ENCODE measurements at places on chromosomes 5 and 9. TPM values are rescaled to one million over a fixed set of nuclear protein-coding genes. Genes with fewer than 3 reads are reported as not detected.

GRCh38 chr5:178423901-178424809 lies 166.0 kb downstream of the COL23A1 start:
- no peak for DNase-seq

GRCh38 chr9:79667817-79668436 lies 96.2 kb downstream of the TLE4 start:
- DNase-seq: no peak

- no peak for DNase-seq
These were observed 485.3 kb upstream of the DMAC1 start for GRCh38 chr9:8284884-8285283.

- DNase-seq: no peak
These were observed 550.4 kb downstream of the EBF1 start for GRCh38 chr5:158549311-158549710.

DNA sequence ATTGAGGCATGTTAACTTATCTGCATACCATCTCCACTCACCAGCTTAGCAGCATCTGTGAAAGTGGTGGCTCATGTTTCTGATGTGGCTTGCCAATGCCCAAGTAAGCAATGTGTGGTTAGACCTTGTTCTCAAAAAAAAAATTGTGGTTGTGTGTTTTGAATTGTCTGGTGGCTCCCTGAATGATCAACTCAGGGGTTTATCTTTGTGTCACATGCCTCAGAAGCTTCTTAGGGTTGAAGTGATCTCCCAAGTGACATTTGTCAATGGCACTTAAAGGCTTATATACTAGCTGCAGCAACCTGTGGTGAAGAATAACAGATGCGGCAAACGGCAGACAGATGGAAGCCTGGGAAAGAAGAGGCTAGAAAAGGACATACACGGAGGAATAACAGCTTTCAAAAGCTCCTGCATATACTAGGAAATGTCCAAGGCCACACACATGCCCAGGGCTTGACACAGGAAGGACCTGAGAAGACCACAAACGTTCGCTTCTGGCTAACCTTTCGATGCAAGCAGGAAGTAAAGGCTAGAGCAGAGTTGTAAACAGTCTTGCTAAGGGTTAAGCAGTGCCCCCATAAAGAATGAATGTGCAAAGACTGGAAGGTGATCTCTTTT lies 42.2 kb upstream of the FSD1L start:
- peak; percentile 49 for DNase-seq

Gene ZNF354C
- 8.4 TPM for total RNA-seq

DNA sequence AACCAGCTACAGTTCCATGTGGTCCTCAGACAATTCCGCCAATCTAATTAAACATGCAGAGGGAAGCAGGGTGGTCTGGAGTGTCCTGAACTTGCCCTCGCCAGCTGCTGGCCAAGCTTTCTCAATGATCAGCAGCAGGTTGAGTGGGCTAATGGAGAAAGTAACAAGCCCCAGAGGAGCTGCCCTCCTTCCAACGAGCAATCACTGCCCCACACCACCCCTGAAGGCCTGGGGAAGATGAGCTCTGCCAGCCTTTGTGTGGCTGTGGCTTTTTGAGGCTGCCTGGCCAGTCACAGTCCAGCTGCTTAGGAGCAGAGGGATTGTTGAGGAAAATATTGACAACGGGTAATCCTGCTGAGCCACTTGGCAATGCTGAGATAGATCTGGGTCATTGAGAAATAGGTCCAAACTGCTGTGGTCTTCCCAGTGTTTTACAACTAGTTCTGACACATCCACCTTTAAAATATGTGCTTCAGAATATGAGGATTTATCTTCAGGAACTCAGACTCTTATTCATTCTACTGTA lies 107.3 kb downstream of the CD180 start:
- no peak for DNase-seq

DNA sequence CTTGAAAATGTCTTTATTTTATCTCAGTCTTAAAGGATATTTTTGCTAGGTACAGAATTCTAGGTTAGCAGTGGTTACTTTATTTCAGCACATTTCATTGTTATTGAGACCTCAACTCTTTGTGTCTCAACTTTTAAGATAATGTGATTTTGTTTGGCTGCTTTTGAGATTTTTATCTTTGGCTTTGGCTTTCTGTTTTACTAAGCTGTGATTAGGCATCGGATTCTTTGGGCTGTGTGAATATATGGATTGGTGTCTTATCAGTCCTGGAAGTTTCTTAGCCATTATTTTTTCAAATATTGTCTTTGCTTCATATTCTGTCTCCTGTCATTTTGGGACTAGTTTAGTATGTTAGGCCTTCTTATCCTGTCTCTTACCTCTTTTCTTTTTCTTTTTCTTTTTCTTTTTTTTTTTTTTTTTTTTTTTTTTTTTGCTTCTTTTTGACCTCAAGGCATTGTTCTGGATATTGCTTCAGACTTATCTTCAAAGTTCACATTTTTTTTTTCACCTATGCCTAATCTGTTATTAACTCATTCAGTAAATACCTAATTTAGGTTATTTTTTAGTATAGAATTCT lies 20.1 kb upstream of the APC start:
- DNase-seq: no peak

Gene SLC27A4
- 9.4 TPM for total RNA-seq

- no peak for DNase-seq
These were observed 2.6 kb downstream of the PDLIM4 start for GRCh38 chr5:132260051-132260450.

- DNase-seq: no peak
These were observed 212.1 kb downstream of the IZUMO3 start for GRCh38 chr9:24333629-24334028.

GRCh38 chr5:42992088-42992879 lies 47.8 kb downstream of the ANXA2R start:
- DNase-seq: peak; percentile 84

- DNase-seq: no peak
These were observed 20.9 kb downstream of the MORN5 start for GRCh38 chr9:122180633-122181032.

GRCh38 chr9:1429297-1429696 lies 379.1 kb downstream of the DMRT2 start:
- DNase-seq: no peak

DNA sequence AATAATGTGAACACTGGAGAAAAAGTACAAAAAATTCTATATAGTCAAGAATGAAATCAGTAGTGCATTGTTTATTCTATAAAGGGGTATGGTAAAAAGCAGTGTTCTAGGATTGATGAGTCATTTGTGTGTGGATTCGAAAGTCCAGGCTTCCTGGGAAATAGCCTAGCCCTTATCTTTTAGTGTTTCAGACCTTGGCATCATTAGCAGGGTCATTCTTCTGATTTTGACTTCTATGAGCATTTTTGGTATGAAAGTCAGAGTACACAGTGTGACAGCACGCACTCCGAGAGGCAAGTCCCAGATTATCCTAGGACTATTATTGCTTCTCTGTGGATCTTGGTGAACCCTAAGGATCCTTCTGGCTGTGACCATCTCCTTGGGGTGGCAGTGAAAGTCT lies 16.9 kb downstream of the PCSK5 start:
- no peak for DNase-seq

DNA sequence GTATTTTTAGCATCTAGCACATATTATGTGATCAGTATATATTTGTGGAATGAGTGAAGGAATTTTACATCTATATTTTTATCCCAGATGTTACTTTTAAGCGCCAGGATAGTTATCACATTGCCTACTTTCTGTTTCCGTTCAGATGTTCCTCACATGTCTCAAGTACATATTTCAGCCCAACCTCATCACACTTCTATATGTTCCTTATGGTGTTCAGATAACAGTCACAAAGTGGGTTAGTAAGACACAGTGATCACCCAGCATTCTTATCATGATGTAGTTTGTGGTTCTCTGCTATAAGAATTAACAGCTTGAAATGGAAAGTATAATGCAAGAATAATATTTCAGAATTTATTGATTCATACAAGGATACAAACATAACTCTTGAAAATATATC lies 170.0 kb upstream of the RASA1 start:
- DNase-seq: no peak

Gene PLAC8L1
- total RNA-seq: 0.43 TPM

DNA sequence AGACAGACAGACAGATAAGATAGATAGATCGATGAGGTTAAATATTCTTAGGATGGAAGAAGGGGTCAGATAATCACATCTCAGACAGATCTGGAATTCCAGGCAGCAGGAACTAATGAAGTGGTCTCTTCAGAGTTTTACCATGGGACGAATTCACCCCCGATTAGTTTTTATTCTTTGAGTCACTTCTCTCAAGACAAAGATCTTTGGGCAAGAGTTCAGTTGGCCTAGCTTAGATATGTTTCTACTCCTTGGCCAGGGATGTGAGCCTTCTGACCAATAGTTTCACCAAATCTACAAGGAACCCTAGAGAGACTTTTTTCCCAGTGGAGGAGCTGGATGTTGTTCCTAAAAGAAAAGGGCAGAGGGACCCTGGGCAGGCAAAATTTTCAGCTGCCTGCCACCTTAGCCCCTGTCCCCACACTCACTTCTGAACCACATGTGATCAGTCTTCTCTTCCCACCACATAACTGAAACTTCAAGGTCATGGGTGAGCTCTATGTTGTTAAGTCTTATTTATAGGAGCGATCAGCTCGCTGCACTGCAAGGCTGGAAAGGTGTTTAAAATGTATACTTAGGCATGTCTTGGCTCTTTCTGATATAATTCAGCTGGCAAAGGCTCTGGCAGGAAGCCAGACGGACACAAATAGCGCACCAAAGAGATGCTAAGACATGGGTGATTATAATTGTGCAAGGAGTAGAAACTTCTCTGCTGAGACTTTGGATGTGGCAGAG lies 132.9 kb downstream of the PALM2AKAP2 start:
- DNase-seq: no peak

DNA sequence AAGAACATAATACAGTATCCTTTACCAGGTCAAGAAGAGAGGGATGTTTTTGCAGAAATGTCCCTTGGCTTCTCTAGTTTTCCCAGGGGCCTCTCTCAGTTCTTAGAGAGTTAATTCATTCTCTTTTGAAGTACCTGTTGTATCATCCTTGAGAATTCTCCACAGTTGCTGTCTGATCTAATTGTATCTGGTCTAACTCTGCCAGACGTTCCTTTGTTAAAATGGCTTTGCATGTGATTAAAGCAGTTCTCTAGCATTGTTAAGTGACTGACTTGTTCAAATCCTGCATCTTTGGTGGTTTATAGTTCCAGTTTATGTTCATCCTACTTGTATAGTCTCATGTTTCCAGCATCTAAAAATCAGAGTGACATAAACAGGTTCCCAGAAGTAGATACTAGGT lies 65.0 kb downstream of the KIAA1958 start:
- DNase-seq: no peak

Gene SH3RF2
- 0.28 TPM for total RNA-seq

GRCh38 chr5:172906436-172906835 lies 52.8 kb upstream of the RPL26L1 start:
- DNase-seq: no peak

DNA sequence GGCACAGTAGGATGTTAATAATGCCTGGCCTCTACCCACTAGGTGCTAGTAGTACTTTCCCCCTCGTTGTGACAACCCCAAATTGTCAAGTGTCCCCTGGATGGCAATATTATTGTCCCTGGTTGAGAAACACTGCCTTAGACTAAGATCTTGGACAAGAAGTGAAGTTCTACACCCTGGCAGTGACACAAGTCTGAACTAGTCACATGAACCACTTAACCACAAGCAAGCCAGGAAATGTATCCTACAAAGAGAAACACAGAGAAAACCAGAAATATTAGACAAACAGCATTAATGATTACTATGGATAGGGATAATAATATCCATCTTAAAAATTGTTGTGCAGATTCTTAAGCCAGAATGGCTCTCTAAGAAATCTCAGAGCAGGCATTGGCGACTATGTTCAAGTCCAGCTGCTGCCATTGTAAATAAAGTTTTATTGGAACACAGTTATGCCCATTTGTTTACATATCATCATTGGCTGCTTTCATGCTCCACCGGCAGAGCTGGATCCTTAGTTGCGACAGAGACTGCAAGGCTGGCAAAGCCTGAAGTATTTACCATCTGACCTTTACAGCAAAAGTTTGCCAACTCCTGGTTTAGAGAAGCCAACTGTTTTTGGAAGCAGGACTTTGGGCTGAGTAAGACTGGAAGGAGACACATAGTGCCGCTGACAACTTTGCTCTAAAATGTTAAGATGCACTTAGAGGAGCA lies 80.8 kb downstream of the NTRK2 start:
- DNase-seq: no peak

DNA sequence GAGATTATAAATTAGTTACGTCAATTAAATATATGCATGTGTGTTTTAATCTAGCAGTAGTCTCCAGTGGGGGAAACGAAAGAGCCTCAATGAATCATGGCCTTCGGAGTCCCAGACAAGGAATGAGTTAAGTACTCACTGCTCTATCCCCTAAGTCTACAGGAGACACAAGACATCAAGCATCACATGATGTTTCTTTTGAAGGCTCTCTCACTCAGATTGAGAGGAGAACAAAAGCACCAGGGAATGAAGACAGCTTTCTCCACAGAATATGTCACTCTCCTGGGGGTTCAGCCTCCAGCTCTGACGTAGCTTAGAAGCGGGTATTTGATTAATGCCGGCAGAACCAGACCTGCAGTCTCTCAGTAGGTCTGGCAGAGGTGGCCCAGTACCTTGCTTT lies 381.4 kb downstream of the ACTL7B start:
- no peak for DNase-seq

DNA sequence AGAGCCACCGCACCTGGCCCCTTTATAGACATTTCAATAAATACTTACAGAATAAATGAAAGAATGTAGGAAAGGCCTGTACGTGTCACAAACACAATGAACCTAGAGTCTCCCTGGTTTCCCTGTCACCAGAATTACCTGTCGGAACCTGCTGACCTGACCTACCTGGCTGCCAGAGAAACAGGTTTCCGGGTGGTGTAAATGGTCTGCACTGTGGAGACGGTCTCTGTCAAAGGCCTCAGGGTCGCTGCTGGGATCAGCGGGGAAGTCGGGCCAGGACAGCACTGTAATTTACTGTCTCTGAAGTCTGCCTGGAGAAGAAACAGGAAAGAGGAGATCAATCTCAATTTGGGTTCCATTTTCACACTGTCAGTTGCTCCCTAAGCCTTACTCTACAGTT lies 9.3 kb upstream of the FRRS1L start:
- no peak for DNase-seq

GRCh38 chr9:93520523-93520922 lies 55.9 kb upstream of the PHF2 start:
- no peak for DNase-seq

Gene ZNF300
- total RNA-seq: 1.5 TPM

GRCh38 chr9:4553951-4554381 lies 63.7 kb downstream of the SLC1A1 start:
- DNase-seq: no peak

Gene ZDHHC11B
- 3.6 TPM for total RNA-seq
